ENCODE measurements at places on chromosomes 1 and 21.

GRCh38 chr1:9628541-9629444 lies 22.7 kb upstream of the PIK3CD start:
- no peak for DNase-seq

GRCh38 chr1:183289051-183289496 lies 103.0 kb downstream of the LAMC2 start:
- no peak for DNase-seq

- DNase-seq = no peak
These were observed 123.8 kb upstream of the TSPAN2 start for GRCh38 chr1:115213130-115213529.

GRCh38 chr1:210437111-210437510 lies 108.4 kb downstream of the HHAT start:
- DNase-seq = no peak

- DNase-seq = no peak
These were observed 43.7 kb downstream of the SYT6 start for GRCh38 chr1:114109981-114110380.

- no peak for DNase-seq
These were observed 30.2 kb upstream of the RGS8 start for GRCh38 chr1:182714546-182714945.

DNA sequence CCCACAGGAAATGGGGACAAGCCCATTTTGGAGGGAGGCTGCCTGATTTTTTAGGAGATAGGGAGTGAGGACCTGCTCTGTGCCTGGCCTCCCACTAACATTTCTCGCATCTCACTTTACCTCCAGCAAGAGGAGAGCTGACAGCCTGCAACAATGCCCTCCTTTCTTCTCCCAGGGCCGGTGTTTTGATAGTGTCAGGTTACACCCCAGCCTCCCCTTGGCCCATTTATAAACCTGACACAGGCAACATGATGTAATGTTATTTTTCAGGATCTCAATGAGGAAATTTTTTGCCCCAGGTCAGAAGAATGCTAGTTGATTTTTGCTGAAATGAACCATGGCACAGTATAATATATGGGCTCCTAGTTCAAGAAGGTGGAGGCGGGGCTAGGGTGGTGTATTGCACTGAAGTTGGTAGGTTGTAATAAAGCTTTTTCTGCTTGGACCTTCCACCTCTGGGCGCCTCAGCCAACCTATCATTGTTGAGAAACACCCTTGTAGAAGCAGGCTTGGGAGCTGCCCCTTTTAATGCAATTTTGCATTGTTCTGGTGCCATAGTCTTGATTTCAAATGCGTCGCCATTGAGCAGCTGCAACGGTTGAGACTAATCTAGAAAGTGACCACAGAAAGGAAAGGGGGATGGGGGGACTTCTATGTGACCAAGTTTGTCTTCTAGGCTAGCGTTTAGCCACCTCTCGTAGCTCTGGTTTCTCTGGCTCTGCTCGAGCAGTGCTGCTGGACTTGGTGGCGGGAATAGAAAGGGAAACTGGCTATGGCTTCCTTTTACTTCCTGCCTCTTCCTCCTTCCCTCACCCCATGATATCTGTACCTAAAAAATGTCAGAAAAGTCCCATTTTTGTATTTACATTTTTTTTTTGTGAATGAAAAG lies 53.0 kb downstream of the PBX1 start:
- peak; percentile 64 for DNase-seq

DNA sequence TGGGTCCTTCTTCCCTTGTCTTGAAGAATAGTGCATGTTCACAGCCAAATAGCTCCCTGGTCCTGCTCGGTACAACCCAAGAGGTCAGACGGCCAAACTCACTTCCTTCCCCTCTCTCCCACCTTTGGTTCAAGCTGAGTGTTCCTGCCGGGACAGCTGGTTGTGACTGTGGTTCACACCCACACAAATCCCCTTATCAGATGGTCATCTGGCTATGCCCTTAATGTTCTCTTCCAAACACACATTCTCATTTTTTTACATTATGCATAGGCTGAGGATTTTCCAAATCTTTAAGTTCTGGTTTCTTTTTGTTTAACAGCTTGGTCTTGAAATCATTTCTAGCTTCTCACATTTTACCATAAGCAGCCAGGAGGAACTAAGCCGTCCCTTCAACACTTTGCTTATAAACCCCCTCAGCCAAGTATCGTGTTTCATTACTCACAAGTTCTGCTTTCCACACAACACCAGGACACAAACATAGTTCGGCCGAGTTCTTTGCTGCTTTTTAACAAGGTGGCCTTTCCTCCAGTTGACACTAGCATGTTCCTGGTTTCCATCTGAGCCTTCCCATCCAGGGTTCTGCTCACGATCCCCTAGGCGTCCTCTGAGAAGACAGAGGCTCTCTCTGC lies 19.7 kb upstream of the TSPEAR start:
- no peak for DNase-seq

DNA sequence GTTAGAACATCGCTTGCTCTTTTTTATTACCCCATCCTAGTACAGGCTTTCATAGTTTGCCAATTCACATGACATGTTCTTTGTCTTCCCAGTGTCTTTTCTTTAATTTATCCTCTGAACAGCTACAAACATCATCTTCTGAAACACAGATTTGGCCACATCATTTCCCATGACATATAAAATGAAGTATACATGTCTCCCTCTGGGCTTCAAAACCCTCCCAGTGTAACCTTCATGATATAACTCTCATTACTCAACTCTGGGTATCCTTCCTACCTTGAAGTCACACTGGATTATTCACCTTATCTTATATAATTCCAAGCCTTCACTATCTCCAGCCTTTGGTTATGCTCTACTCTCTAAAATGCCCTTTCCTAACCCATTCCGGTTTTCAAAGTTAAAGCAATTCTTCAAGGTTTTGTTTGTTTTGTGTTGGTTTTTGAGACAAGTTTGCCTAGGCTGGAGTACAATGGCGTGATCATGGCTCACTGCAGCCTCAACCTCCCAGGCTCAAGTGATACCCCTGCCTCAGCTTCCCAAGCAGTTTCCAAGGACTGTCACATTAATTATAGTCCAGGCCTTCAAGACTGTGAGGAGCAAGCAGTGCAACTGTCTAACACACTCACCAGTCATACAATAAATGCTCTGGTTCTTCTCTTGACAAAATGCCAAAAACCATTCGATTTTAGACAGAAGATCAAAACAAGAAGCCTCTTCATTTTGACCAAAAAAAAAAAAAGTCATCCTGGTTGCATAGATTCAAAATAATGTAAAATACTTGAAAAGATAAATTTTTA lies 5.8 kb downstream of the RGS1 start:
- DNase-seq = no peak

- DNase-seq = no peak
These were observed 32.9 kb downstream of the MIS18A start for GRCh38 chr21:32245971-32246370.

DNA sequence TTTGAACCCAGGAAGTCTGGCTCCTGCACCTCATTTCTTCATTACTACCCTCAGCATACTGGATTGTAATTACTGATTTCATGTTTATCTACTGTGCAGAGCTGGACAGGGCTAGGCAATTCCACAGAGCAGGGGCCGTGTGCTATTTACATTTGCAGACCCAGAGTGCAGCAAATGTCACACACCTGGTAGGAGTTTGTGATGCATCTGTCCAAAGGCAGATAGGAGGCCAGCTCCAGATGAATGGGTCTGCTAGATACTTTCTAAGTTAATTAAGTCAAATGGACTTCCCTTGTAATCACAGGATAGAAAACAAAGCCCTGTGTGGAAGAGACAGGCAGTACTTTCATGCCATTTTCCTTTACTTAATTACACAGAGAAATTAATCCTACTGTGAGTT lies 46.2 kb downstream of the PGBD5 start:
- DNase-seq = no peak

DNA sequence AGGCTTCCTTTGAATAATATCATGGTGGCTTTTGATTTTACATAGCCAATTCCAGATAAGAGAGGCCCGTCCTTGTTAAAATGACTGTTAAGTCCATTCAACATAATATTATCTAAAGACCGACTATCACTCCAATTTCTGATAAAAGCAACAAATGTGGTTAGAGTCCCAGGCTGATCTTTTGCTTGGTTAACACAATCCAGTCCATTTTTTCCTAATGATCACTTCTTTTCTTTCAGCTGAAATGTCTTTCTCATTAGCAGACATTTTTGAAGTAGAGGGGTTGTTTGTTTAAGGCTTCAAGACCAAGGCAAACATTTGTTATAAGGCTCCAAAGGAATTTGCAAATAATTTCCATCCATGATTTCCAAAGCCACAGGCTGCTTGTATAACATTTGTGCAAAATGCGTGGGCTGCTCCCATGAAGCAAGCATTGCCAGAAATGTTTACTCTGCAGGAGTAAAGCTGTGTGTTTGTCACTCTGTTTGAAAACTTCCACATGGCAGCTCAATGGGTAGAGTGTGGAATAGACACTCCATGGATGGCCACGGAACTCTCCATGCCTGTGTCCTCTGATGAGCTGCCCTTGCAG lies 111.5 kb downstream of the PSMG1 start:
- no peak for DNase-seq

DNA sequence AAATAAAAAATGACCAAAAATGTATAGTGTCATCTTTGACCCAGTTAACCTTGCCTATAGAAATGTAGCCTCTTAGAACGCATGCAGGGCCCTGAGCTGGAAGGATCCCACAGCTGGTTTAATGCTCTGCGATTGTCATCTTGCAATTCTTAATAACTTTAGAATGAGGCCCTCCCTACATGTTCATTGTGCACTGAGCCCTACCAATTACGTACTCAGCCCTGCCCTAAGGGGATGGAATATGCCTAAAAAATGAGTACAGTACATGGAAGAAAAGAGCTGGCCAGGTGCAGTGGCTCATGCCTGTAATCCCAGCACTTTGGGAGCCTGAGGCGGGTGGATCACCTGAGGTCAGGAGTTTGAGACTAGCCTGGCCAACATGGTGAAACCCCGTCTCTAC lies 57.8 kb upstream of the BCAR3 start:
- DNase-seq = no peak

GRCh38 chr1:115952547-115952946 lies 23.8 kb upstream of the SLC22A15 start:
- no peak for DNase-seq

DNA sequence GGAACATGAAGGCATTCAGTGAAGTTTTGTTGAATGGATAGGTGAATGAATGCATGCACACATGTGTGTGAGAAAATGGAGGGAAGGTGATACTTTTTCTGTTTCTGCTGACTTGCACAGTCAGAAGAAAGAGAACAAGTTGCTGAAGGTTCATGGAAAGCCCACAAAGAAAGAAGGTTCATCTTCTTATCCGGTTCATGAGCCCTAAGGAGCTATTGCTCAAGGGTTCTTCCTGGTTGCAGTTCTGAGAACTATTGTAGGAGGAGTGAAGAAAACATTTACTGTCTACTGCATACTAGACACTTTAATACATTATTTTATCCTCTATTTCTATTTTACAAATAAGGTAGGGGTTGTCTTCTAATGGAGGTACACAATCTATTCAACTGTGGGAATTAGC lies 13.4 kb upstream of the NIBAN1 start:
- no peak for DNase-seq

DNA sequence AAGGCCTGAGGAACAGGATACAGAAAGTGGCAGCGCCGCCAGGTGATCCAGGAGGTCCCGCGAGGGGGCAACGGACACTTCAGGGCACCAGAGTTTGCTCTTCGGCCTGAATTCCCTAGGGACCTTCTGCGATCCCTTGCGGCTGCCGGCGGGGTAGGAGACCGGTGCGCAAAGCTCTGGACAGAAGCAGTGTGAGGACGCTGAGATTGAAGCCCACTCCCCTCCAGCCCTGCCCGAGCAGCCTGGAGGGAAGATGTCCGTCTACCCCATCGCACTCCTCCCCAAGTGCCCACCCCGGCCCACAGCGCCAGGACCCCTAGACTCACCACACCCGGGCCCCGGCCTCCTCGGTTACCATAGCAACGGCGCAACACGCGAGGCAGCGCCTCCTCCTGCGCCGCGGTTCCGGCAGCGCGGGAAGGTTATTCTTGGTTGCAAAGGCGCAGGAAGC lies at the start of gene ANKRD45:
Gene ANKRD45 (minus strand): TSS at position 361 of the 451 bp plus-strand sequence. CDS start 10,433 bp downstream, outside the sequence.
- DNase-seq = no peak

DNA sequence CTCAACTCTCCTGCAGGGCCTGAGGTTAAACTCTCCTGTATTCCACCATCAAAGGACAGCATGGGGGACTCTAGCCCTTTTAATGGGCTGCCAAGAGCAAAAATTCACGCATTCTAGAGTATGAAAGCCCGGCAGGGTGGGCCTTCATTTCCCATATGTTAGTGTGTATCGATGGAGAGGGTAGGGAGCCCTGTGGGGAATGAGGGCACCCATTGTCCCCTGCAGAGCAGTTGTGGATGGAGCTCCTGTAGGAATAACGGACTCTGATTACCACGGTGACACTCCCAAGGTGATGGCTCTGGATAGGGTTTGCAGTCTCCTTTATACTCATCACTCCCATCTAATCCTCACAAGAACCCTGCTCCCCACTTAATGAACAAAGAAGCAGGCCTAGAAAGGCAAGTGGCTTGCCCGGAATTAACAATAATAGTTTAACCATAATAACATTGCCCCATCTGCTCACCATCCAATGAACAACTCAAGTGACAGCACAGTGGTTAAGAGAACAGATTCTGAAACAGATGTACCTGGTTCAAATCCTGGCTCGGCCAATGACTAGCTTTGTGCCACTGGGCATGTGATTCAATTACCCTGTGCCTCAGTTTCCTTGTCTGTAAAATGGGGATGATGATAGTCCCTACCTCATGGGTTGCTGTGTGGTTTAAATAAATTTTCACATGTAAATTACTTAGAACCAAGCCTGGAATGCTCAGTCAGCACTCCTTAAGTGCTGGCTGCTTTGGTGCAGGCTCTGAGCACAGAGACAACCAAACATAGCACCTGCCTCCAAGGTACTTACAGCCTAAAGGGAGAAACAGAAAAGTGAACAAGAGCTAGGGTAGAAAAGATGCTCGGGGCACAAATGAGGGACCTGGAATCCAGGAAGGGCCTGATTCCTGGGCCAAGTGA lies 29.0 kb downstream of the HIVEP3 start:
- no peak for DNase-seq

- DNase-seq = no peak
These were observed 8.1 kb upstream of the TFF1 start for GRCh38 chr21:42374457-42374856.

DNA sequence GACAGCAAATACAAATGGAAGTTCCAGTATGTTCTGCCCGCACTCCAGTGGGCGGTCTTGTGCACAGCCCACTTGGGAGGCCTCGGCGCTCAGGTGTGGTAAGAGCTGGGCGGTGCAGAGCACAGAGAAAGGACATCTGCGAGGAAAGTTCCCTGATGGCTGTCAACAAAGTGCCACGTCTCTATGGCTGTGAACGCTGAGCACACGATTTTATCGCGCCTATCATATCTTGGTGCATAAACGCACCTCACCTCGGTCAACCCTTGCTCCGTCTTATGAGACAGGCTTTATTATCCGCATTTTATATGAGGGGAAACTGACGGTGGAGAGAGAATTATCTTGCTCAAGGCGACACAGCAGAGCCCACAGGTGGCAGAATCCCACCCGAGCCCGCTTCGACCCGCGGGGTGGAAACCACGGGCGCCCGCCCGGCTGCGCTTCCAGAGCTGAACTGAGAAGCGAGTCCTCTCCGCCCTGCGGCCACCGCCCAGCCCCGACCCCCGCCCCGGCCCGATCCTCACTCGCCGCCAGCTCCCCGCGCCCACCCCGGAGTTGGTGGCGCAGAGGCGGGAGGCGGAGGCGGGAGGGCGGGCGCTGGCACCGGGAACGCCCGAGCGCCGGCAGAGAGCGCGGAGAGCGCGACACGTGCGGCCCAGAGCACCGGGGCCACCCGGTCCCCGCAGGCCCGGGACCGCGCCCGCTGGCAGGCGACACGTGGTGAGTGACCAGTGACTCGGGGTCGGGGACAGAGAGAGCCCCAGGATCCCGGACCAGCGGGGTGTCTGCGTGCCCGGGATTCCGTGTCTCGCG lies at the start of gene IL12RB2:
Gene IL12RB2 (plus strand): TSS at position 623 of the 810 bp plus-strand sequence. CDS start 12,496 bp downstream, outside the sequence.
- no peak for DNase-seq
